ENCODE measurements at places on chromosomes 1 and 21. TPM values are rescaled to one million over a fixed set of nuclear protein-coding genes. Genes with fewer than 3 reads are reported as not detected.

Gene TMEM81
- 2.7 TPM for total RNA-seq

Gene GSTM1
- total RNA-seq: not detected

GRCh38 chr1:194477908-194478307 is 1291.5 kb upstream of the B3GALT2 start:
- no peak for DNase-seq

- no peak for DNase-seq
Observed at GRCh38 chr1:224795591-224795990, 133.9 kb upstream of the DNAH14 start.

DNA sequence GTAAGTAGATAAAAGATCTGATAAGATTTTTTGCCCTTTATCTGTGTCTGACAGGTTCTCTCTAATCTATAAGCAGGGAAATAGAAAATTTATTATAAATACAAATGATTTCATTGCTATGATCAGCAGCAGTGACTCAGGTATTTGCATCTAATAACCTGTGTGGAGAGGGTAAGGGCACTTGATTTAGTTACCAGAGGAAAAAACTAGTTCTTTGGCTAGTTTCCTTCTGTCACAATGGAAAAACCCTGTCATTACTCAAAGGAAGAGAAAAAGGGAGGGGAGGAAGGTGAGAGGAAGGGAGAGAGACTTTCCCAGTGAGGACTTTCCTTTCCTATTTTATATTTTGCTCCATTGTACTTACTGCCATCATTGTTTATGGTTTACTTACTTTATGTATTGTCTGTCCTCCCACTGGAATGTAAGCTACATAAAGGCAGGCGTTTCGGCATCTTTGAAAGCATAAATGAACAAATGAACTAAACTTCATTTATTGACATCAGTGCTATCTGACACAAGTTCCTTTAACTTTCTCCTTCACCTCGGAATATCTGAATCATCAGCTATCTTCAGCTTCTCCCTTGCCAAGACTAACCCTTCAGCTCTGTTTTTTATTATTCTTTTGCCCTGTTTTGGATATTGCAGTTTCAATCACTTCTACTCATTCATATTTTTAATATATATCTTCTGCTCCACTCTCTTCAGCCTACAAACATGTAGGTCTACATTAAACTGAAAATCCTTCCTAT is 34.9 kb downstream of the WDR3 start:
- no peak for DNase-seq

DNA sequence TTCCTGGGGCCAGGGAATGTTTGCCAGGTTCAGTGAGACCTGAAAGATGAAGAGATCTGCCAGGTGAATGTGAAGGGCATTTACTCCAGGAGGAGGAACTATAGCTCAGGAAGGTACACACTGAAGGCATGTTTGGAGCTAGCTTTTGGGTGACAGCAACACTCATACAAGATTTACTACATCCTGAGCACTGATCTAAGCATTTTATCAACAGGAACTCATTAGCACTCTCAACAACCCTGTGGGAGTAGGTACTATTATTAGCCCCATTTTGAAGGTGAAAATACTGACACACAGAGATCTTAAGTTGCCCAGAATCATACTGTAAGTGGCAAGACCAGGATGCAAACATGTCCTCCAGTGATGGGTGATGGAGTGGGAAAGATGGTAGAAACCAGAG is 6.7 kb downstream of the GADD45A start:
- DNase-seq: no peak

DNA sequence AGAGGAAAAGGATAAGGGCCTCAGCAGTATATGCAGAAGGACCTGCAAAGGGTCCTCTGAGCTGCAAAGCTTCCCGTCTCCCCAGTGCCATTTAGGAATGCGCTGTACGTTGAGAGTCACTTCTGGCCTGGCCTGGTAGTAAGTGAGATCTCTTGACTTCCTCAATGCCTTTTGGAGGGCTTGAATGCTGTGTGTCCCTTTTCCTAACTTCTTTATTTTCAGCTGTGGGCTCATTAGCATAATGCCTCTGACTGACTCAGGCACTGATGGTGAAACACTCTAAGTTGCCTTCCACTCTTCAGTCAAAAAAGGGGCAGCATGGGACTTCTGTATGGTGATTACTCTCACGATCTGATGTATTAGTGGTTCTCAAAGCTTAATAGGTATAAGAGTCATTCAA is 49.9 kb downstream of the XCL1 start:
- DNase-seq: no peak
